ENCODE measurements at places on chromosomes 2 and 18.

- DNase-seq, result peak; percentile 3
Observed at GRCh38 chr18:31649978-31650719, 34.2 kb downstream of the B4GALT6 start.

DNA sequence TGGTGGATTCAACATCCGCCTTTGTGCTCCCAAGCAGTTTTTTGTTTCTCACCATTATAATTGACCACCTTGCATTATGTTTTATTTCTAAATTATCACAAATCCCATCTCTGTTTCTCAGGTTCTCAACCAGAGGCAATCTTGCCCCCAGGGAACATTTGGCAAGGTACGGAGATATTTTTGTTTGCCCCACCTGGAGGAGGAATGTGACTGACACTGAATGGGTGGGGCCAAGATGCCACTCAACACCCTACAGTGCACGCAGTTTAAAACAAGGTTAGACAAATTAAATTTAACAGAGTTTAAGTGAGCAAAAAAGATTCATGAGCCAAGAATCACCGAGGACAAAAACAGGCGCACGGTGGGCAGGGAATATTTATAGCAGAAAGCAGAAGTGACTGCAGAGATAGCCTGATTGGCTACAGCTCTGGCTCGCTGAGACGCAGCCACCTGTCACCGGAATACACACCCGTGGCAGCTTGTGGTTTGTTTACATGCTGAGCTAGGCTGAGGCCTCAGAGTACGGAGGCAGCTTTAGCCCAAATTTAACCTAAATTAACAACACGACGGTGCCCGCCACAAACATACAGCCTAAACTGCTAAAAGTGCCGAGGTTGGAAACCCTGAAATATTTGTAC, 150.0 kb upstream of the ALKAL2 start:
- DNase-seq, result no peak

- DNase-seq, result no peak
Observed at GRCh38 chr2:95023222-95023597, 2.3 kb upstream of the MAL start.

- DNase-seq, result peak; percentile 77
Observed at GRCh38 chr2:196244966-196245365, 73.6 kb upstream of the STK17B start.

GRCh38 chr2:213238753-213239495, 45.3 kb upstream of the SPAG16 start:
- peak; percentile 89 for DNase-seq

- no peak for DNase-seq
Observed at GRCh38 chr2:221553333-221553732, 18.8 kb downstream of the EPHA4 start.

GRCh38 chr2:118055512-118056164, 32.6 kb upstream of the INSIG2 start:
- no peak for DNase-seq

- no peak for DNase-seq
Observed at GRCh38 chr2:219228041-219228910, 1.2 kb downstream of the ATG9A start.

GRCh38 chr2:66437691-66438497, 3.0 kb downstream of the MEIS1 start:
- no peak for DNase-seq

GRCh38 chr18:77101410-77102258, 30.9 kb downstream of the MBP start:
- DNase-seq, result peak; percentile 98

GRCh38 chr18:46915800-46916550, 1.3 kb downstream of the PIAS2 start:
- DNase-seq, result no peak

DNA sequence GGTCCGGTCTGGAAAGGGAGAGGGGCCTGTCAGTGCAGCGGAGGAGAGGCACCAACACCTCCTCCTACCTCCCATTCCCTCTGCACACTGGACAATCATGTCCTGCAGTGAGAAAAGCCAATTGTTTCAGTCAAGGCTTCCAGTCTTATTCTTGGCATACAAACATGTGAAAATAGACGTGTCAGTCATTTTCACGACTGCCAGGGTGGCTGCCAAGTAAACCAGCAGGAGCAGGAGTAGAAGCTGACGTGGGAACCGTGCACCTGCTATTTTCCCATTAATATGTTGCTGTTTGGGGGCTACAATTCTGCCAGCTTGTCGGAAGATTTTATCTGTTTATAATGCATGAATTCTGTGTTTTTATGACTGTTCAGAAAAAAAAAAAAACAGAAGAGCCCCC, 202.3 kb downstream of the SPP2 start:
- no peak for DNase-seq

DNA sequence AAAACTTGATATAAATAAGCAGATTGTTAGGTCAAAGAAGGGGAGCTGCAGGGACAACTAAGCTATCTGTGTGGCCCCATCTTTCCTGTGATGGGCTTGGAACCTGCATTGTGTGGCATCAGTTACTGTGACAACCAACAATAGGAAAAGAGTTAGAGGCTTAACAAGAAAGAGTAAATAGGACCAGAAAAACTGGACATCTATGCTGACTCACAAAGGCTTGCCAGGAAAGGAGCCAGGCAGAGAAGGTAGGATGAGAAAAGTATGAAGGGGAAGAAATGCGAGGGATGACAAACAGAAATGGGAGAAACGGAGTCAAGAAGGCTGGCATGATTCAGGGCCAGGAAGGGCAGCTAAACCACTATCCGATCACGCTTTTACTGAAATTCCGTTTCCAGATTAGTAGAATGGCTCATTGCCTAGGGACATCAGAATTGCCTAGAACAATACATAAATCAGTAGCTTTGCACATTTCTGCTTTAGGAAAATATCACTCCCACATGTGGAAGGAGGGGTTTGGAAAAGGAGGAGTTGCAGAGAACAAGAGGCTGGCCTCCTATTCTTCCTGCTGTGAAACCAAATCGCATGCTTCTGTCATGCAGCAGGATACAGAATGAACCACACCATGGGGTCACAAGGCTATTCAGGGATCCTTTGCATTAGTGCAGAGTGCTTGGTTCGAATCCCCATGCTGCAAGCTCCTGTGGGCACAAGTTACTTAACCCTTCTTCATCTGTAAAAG, 7.3 kb downstream of the PLA2R1 start:
- peak; percentile 28 for DNase-seq

GRCh38 chr2:102473020-102473419, at the start of gene SLC9A4:
Gene SLC9A4 (plus strand): TSS chr2:102473226. CDS start chr2:102473760, 534 bp downstream.
- peak; percentile 34 for DNase-seq

GRCh38 chr2:219736209-219736608, 108.8 kb downstream of the SLC4A3 start:
- DNase-seq, result peak; percentile 72

- no peak for DNase-seq
Observed at GRCh38 chr2:70816726-70817125, 3.7 kb downstream of the CLEC4F start.

- peak; percentile 28 for DNase-seq
Observed at GRCh38 chr18:56748698-56749268, 97.6 kb downstream of the WDR7 start.

DNA sequence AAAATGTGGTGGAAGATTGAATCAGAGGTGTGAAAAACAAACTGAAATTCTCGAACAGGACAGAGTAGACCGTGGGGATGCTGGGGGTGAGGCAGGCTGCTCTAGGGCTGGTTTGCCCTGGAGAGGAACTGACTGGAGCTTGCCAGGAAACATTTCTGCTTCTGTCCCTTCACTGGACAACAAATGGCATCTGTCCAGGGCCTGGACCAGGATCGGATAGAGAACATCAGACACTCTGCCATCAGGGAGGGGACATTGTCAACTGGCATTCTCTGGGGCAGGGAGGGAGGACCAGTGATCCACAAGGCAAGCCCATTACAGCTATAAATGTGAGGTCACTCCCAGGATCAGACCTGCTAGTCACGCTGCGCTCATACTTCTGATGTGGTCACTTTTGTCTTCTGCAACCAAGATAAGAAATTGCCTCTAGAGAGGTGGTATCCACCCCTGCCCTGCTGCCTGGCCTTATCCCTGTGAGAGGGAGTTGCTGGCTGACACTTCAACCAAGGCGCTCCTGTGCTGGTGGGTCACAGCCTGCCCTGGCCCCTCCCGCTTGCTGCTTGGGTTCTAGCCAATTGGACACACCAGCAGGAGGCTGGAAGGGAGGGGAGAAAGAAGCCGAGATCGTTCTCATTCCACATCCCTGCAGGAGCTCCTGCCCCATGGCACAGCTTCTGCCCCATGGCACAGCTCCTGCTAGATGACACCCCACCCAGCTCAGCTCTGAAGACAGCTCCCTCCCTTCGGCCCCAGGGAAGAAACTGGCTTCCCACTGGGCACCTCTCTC, 8.7 kb downstream of the NPPC start:
- DNase-seq, result no peak

- peak; percentile 41 for DNase-seq
Observed at GRCh38 chr2:235230821-235231601, 262.8 kb upstream of the AGAP1 start.

- peak; percentile 100 for DNase-seq
Observed at GRCh38 chr2:196601430-196602306, 37.8 kb upstream of the CCDC150 start.

- DNase-seq, result no peak
Observed at GRCh38 chr2:219278655-219279150, 463 bp upstream of the DNAJB2 start.

- DNase-seq, result no peak
Observed at GRCh38 chr2:10661846-10662245, 27.9 kb downstream of the NOL10 start.

- DNase-seq, result no peak
Observed at GRCh38 chr18:42931491-42931890, 184.0 kb downstream of the RIT2 start.

GRCh38 chr2:40363631-40364030, 88.3 kb downstream of the SLC8A1 start:
- no peak for DNase-seq

DNA sequence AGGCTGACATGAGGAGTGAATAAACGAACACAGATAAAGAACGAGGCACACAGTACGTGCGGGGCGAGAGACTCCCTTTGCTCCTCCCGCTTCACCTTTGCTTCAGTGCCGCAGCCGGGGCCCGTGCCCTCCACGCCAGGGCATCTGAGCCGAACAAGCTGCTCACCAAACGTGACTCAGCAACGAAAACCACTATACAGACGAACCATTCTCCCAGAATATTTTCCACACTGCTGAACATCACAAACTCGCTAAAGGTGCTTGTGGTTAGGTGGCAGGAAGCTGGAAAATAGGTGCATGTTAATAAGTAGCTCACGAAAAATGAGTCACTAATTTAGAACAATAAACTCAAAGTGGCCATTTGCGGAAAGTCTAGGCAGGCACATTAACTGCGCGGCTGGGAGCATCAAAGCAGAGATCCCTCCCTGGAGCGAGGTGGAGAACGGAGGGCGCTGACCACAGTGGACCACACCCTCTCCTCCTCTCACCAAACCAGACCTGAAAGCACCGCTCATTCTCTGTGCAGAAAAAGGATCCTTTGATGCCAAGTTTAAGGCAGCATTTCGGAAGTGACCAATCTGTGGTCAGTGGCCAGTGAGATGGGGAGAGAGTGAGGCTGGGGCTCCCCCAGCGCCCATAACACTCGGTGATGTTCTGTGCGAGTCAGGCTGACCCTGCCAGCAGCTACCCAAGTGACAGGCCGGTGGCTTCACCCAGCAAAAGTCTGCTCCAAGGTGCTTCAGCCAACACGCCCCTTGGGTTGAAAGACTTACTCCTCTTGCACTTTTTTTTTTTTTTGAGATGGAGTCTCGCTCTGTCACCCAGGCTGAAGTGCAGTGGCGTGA, 153.2 kb downstream of the HDAC4 start:
- peak; percentile 90 for DNase-seq

DNA sequence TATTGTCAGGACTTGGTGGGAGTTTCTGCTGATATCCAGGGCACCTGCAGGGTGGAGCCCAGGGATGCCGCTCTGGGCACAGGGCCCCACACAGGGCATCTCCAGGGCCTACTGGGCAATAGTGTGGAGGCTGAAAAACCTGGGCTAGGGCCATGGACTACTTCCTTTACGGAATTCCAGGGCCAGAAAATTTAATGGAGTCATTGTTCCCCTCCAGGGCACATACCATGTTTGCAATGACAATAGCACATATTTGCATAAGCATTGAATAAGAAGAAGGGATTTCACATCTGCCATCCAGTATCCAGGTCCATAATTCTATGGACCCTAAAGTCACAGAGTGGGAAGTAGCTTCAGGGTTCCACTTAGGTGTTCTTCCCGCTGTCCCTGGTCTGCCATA, 103.8 kb upstream of the TPO start:
- no peak for DNase-seq

DNA sequence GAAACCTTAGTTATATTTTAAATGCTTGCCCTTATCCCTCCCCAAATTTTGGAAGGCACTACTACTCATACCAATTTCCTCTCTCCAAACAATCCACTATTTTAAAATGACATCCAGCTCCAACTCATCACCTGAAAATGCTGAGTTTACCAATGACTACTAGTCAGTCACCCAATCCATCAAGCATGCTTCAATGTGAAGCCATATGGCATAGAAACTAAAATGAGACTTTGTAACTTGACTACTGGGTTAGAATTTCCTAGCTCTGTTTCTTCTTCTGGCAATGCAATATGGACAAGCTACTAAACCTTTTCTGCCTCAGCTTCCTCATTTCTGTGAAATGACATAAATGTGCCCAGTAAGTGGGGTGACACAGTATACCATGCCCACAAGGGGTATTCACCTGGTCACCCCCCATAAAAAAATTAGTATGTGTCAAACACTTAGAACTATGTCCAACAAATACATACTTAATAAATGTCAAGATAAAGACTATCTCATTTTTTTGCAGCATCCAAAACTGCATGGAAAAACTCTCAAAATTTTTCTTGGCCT, 10.0 kb upstream of the STPG4 start:
- no peak for DNase-seq

DNA sequence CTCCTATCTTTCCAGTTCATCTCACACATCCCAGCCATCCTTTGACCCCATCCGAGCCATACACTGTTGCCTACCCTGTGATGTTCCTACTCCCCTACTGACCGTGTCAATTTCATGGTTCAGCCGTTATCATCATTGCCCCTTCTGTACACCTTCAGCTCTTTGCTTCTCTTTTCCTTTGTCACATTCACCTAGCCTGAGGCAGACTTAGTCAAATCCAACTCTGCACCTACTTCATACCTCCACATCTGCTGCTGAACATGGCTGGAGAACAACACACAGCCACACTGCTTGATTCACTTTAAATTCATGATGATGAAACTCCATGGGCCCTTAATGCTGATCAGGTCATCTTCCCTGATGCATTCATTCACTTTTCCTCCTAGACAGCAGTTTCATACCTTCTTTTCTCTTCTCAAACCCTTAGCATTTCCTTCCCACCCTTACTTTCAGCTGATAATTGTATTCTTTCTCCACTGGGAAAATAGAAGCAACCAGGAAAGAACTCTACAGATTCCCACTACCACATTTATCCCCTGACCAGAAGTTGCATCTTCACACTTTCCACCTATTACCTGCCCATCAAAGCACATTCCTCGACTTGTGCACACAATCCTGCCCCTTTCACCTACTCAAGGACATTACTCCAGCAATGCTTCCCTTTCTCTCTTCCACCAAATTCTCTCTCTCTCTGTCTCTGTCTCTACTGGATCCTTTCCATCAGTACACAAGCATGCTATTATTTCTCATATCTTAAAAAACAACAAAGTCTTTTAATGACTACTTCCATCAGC, 59.6 kb downstream of the PKDCC start:
- DNase-seq, result no peak

Data from RPMI7951 (cell line).